Memory B cell (primary cell): ENCODE measurements at places on chromosomes 5 and 9.
A peak's percentile ranks its signal among the peaks of the same experiment; 100 is the strongest.

GRCh38 chr9:33106827-33107621 is 30.6 kb upstream of the SMU1 start:
- DNase-seq, result no peak

- DNase-seq, result no peak
Measured at GRCh38 chr9:80878556-80878955, 810.8 kb downstream of the TLE1 start.

- no peak for DNase-seq
Measured at GRCh38 chr9:126329476-126330275, 3.0 kb downstream of the MVB12B start.

- DNase-seq, result no peak
Measured at GRCh38 chr9:136776947-136777346, 12.6 kb upstream of the LCN15 start.

DNA sequence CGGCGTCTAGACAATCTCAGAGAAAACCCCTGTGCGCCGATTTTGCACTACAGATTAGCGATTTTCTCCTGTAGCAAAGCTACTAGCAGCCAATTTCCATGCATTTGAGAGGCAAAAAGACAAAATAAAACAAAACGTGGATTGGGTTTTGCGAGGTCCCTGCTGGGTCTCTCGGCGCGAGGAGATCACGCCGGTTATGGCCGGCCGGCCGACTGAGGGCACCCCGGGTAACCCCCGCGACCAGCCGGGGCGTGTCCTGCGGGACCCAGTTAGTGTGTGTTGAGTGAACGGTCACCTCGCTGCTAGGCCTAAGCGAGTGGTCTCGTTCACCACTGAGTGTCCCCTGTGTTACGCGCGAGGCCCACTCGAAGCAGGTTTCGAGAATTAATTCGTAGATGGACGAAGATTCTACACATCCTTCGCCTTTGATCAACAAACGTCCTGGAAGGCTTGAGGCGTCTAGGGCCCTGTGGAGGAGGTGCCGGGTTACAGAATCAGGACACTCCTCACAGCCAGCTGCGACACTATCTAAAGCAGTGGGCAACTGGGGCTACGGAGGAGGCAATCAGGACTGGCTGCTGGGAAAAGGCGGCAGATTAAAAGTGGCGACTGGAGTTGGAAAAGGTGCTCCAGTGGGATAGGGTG is 764 bp upstream of the VDAC1 start:
- DNase-seq, result no peak

- no peak for DNase-seq
Measured at GRCh38 chr5:139960723-139961383, 82.2 kb downstream of the NRG2 start.

GRCh38 chr5:77906806-77907205 is 130.7 kb upstream of the TBCA start:
- no peak for DNase-seq

DNA sequence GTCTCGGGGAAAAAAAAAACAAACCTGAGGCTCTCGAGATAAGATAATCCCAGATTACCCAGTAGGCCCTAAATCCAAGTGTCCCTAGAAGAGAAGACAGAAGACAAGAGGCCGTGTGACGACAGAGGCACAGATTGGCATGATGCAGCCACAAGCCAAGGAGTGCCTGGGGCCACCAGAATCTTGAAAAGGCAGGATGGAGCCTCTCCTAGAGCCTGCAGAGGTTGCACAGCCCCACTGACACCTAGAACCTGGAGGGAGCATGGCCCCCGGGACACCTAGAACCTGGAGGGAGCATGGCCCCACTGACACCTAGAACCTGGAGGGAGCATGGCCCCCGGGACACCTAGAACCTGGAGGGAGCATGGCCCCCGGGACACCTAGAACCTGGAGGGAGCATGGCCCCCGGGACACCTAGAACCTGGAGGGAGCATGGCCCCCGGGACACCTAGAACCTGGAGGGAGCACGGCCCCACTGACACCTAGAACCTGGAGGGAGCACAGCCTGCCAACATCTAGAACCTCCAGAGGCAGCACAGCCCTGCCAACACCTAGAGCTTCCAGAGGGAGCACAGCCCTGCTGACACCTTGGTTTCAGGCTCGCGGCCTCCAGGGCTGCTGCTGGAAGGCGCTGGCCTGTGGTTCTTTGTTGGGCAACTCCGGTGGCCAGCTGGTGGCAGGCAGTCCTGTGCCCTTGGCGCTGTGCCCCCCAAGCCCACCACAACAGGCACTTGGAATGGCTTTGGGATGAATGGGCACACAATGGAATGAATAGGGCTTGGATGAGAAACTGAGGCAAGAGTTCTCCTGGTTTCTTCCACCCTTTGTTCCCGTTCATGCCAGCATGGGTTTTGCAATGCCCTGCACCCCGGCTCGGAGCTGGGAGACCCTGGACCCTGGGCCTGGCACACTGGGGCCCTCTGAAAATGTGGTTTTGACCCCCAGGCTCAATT is 39.2 kb downstream of the VAV2 start:
- DNase-seq, result no peak

DNA sequence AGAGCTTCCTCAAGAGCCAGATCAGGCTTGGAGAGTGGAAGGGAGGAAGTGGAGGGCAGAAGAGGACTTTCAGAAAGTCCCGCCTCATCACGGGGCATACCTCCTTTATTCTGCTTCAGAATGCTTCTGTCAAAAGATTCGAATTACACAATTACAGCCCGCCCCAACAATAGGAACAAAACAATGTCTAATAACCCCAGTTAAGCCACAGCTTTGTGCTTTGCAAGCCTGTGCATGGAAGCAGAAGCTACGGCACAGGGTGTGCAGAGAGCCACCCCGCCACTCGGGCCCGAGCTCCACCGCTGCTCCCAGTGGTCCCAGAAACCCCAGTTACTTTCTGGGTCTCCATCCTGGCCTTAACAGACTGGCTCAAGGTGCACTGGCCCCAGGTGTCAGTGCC is 23.5 kb downstream of the HNRNPH1 start:
- DNase-seq, result no peak

GRCh38 chr5:100423330-100423729 is 111.8 kb upstream of the FAM174A start:
- no peak for DNase-seq

DNA sequence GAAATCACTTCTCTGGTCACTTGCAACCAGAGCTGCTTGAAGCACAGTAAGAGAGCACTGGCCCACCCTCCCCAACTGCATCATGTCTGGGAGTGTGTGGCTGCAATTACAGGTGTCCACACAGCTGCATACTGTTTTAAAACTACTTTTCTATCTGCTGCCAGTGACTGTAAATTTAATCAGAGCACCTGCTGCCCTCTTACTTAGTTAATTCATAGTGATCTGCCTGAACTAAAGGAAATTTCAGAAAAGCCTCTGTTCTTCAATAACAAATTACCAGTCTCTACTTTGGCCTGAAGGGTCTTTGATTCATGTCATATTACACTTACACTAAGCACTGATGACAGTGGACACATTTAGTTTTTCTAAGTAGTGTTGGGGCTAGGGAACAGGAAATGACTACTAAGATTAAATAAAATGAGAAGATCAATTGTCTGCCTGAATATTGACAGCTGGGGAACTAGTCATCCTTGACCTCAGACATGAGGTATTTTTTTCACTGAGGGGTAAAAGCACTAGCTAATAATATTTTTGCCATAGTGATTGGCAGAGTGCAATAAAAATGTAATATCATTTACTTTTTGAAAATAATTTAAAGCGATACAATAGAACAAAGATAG is 788.9 kb upstream of the GRAMD2B start:
- no peak for DNase-seq

DNA sequence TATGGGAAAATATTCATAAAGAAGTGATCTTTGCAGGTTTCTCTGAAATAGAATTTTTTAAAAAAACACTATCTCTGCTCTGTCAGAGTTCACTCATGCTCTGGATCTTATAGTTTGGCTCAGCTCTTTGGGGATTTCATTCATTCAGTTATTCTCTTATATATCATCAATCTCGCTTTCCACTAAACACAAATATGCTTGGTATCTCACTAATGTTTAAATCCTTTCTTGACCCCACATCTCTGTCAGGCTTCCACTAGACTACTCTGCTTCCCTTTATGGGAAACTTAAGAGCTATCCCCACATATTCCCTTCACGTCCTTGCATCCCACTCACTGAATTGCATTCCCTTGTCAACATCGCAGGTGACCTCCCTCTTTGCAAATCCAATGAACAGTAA is 396.1 kb downstream of the ENC1 start:
- no peak for DNase-seq

DNA sequence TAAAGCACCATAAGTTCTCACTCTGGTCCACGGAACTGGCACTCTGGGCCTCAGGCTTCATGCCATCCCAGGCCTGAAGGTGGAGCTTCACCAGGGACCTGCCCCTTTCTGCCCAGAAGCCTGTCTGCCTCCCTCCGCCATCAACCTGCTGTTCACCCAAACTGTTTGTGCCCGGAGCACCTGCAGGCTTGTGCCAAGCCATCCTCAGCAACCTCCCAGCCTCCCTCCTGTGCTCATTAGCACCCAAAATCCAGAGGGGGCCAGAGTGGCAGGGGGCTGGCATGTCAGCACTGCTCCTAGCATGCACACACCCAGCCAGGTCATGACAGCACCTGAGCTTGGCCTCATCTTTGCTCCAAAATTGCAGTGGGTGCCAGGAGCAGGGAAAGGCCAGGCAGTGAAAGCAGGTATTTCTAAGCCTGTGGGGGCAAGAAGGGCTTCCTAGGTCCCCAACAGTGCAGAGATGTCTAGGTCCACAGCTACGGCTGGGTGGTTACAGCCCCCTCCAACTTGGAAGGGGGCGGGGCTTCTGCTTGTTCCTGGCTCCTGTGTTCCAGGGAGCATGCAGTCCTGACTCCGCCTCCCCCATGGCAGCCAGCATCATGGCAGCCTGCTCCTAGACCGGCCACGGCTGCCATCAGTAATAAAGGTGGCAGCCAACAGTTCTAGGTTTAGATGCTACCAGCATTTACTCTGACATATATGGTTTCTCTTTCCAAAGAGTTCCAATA is 85.1 kb downstream of the GIN1 start:
- DNase-seq, result no peak

- peak; percentile 46 for DNase-seq
Measured at GRCh38 chr5:148957591-148958202, 105.2 kb downstream of the SH3TC2 start.

GRCh38 chr9:137478962-137479861 is 20.1 kb upstream of the NSMF start:
- DNase-seq, result no peak

- no peak for DNase-seq
Measured at GRCh38 chr5:169701910-169702451, 64.9 kb downstream of the DOCK2 start.

DNA sequence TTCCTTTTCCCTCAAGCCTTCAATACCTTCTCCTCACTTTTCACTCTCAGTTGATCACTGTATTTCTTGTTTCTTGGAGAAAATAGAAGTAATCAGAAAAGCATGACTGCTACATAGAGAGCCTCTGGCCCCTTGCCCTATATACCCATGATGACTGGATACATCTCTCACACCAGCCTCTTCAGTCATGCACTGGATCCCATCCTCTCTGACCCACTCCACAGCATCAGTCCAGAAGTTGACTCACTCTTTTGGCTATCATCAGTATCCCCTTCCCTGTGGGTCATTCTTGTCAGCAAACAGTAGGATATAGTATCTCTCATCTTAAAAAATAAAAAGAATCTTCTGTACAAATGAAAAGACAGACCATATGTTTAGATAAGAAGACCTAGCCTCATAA is 32.9 kb downstream of the PTCD2 start:
- no peak for DNase-seq

GRCh38 chr9:124214596-124215367 is 43.0 kb upstream of the NEK6 start:
- DNase-seq, result no peak

DNA sequence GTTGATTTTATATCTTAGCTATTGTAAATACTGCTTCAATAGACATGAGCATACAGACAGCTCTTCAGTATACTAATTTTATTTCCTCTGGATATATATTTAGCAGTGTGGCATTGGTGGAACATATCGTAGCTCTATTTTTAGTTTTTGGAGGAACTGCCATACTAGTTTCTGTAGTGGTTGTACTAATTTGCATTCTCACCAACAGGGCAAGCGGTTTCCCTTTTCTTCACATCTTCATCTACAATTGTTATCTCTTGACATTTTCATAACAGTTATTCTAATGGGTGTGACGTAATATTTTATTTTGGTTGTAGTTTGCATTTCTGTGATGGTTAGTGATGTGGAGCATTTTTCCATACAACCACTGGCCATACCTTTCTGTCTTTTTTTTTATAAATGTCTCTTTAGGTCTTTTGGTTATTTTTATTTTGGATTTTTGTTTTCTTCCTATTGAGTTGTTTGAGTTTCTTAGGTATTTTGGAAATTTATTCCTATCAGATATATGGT is 32.5 kb downstream of the TAF11L14 start:
- DNase-seq, result no peak

DNA sequence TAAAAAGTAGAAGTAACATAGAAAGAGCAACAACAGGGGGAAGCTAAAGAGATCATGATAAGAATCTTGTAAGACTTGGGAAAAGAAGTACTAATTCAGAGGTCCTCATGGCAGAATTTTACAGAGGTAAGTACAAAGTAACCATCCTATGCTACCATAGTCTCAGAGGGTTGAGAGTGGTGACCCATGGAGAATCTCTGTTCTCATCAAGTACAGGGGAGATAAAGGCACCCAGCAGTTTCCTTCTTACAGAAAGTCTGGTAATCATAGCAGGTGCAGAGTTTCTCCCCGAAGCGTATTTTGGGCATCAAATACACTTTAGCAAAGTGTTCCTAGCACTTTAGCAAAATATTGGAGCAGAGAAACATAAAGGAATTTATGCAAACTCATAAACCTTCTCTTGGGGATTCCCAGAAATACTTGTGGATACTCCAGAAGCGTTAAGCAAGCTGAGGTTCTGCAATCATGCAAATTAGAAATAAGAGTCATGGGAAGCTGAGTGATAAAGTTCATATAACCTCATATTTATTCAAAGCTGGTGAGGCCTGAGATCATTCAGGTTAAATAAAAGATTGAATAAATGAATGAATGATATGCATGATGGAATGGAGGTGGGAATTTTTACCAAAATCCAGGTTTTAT is 101.0 kb upstream of the SMC2 start:
- no peak for DNase-seq

GRCh38 chr5:168875832-168876231 is 296.7 kb upstream of the PANK3 start:
- no peak for DNase-seq

DNA sequence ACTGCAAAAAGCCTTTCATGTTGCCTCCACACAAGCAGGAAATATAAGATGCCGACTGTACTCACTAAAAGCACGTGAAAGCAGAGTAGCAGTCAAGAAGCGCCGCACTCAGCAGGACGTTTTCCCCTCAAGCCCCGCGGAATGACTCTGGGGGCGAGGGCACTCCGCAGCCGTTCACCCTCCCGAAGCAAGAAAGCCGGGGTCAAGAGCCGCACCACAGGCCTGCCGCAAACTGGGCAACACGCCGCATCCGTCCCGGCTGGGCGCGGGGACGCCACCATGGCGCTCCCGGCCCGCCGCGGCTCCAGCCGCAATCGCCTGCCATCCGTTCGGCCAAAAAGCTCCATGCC is 364 bp downstream of the RPS6 start:
- no peak for DNase-seq

DNA sequence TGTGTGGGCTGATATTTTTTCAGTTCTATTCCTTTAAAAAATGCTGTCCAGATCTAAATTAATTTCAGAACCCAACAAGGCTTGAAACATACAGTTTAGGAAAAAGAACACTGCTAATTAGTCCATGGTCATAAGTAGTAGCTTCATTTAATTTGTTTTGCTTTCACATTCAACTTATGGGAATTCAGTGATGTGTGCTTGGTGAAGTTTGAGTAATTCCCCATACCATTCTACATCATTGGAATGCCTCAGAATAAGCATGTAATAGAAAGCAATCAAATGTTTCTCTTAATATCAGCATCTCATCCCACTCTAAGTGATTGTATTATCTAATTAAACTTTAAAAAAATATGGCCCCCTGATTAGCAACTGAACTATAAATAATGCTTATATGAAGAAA is 2.7 kb downstream of the CNTLN start:
- no peak for DNase-seq
